ENCODE measurements at places on chromosomes 3 and 15. TPM values are rescaled to one million over a fixed set of nuclear protein-coding genes. Genes with fewer than 3 reads are reported as not detected.

Gene FBXL22
- 1.6 TPM for total RNA-seq

Gene ATP2B2
- not detected for total RNA-seq

Gene ALDH1A3
- not detected for total RNA-seq

Gene ST3GAL6
- 1.0 TPM for total RNA-seq

Gene TMEM212
- total RNA-seq: not detected

Gene CLDN16
- total RNA-seq: not detected

Gene PIGZ
- 0.28 TPM for total RNA-seq

Gene POU1F1
- not detected for total RNA-seq

Gene RTP1
- total RNA-seq: not detected

Gene CCR1
- total RNA-seq: 0.43 TPM

Gene CSPG4
- total RNA-seq: 0.07 TPM

Gene ACSBG1
- total RNA-seq: not detected

Gene SKOR1
- 1.3 TPM for total RNA-seq

Gene SEMA5B
- total RNA-seq: 0.32 TPM

Gene MTHFS
- 31.6 TPM for total RNA-seq

Gene CCDC39
- not detected for total RNA-seq

Gene SLC9C1
- not detected for total RNA-seq

Gene GASK1A
- 0.15 TPM for total RNA-seq

Gene TMEM207
- total RNA-seq: not detected

Gene PLXNB1
- 6.1 TPM for total RNA-seq

Gene RBM6
- 140 TPM for total RNA-seq

Gene SLC12A8
- total RNA-seq: not detected

Gene BNC1
- total RNA-seq: not detected

Gene SIN3A
- total RNA-seq: 129 TPM

Gene DNASE1L3
- total RNA-seq: 0.58 TPM

Gene IRAK2
- 3.7 TPM for total RNA-seq

Gene SAMMSON
- not detected for total RNA-seq

Gene ADCY5
- total RNA-seq: not detected

Gene IL5RA
- 0.60 TPM for total RNA-seq

All from T-cell (primary cell).